ENCODE measurements at places on chromosomes 5 and 9.
A peak's percentile ranks its signal among the peaks of the same experiment; 100 is the strongest.

- no peak for DNase-seq
Measured at GRCh38 chr9:90899287-90899686, 97.7 kb downstream of the SYK start.

- no peak for DNase-seq
Measured at GRCh38 chr5:27568811-27569210, 530.4 kb upstream of the CDH9 start.

DNA sequence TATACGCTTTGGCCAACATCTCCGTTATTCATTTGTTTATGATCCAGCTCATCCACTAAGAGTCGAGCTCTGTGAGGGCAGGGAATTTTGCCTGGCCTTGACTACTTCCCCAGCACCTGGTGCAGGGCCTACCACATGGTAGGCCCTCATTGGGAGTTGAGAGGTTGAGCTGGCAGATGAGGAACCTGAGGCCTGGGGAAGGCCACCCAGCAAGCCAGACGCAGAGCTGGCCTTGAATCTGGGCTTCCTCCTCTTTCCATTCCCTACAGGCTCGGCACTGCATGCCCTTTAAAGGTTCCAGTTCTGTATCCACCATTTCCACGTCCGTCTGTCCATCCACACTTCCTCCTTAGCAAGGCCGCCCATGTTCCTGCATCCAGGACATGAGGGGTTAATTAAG lies 24.2 kb downstream of the KCNMB1 start:
- no peak for DNase-seq

DNA sequence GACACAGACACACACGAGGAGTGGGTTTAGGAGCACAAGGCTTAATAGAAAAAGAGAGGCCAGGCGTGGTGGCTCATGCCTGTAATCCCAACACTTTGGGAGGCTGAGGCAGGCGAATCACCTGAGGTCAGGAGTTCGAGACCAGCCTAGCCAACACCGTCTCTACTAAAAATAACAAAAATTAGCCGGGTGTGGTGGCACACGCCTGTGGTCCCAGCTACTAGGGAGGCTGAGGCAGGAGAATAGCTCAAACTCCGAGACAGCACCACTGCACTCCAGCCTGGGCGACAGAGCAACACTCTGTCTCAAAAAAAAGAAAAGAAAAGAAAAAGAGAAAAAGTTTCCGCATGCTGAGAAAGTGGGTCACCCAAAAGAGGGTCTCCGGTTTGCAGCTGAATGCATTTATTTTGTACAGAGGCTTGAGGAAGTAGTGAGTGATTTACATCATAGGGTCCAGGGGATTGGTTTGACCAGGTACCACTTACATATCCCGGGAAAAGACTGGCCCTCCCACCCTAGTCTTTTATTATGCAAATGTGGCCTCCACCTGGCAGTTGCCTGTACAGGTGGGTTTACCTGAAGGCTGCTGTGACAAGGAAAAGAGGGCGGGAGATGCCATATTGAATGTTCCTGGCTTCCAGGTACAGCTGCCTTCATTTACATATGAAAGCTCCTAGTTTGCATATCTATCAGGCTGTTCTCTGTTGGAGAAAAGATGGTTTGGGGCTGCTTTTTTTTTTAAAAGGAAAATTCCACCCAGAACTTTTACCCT lies 366.2 kb upstream of the GRAMD2B start:
- DNase-seq = no peak

- no peak for DNase-seq
Measured at GRCh38 chr5:180526269-180526668, 32.1 kb downstream of the CNOT6 start.

GRCh38 chr5:164073081-164073480 lies 567.7 kb downstream of the MAT2B start:
- no peak for DNase-seq

- DNase-seq = no peak
Measured at GRCh38 chr5:1729641-1730486, 69.8 kb downstream of the MRPL36 start.

- DNase-seq = no peak
Measured at GRCh38 chr9:693201-694091, 148.1 kb upstream of the DMRT1 start.

GRCh38 chr9:91758491-91758981 lies 191.5 kb downstream of the ROR2 start:
- DNase-seq = no peak

GRCh38 chr5:120684749-120685415 lies 220.8 kb downstream of the PRR16 start:
- no peak for DNase-seq

GRCh38 chr5:10352430-10353240 lies 860 bp upstream of the MARCHF6 start:
- no peak for DNase-seq

GRCh38 chr9:134636149-134636507 lies 5.5 kb upstream of the COL5A1 start:
- no peak for DNase-seq

DNA sequence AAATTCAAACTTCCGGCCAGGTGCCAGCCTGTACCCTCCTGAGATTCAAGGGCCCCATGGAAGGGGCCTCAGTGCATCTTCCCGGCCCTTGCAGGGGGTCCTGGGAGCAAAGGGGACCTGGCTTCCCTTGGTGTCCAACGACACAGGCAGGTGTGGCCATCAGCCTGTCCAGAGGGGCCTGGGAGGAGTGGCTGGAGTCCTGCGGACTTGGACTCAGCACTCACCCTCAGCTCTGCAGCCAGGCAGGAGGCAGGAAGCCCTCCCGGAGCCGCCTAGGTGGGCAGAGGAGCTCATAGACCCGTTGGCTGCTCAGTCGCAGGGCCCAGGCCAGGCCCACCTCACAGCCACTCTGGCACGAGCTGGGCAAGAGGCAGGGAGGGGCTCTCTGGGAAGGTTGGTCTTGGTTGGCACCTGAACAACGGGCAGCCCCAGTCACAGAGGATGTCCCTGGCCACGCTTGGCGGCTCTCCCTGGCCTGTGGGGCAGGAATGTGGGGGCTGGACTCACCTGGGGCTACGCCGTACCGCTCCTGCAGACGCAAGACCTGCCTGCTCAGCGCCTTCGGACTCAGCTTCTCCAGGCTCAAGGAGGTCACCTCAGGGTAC lies 53.8 kb upstream of the NRARP start:
- no peak for DNase-seq

GRCh38 chr5:173477345-173478040 lies 139.0 kb downstream of the BOD1 start:
- no peak for DNase-seq

DNA sequence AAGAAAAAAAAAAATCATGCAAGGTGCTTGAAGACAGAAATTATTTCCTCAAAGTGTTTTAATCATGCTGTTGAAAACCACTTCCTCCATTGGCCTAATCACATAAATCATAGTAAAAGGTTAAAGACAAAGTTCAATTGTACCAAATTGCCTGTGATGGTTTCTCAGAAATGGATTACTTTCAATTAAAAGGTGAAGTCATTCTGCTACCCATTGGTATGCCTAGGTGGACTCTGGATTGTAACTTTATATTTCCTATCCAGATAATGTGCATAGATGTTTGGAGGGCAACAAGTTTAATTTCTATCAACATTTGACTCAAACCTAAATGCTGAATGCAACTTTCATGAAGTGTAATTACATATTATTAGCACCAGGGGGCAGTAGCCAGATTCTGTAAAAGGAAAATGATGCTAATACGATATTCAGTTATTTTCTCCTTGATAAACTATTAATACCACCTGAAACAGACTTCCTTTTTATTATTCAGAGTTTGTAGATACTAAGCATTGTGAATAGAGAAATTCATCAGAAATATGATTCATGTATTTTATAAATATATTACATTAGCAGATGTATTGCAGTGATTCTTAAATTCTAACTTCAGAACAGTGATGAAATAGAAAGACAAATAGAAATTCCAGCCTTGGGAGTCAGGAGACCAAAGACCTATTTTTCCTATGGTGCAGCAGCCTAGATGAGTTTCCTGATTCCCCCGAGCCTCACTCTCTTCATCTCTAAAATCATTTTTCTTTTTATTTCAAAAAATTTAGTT lies 148.2 kb downstream of the CAAP1 start:
- no peak for DNase-seq

GRCh38 chr5:100623719-100624118 lies 88.5 kb downstream of the FAM174A start:
- no peak for DNase-seq

DNA sequence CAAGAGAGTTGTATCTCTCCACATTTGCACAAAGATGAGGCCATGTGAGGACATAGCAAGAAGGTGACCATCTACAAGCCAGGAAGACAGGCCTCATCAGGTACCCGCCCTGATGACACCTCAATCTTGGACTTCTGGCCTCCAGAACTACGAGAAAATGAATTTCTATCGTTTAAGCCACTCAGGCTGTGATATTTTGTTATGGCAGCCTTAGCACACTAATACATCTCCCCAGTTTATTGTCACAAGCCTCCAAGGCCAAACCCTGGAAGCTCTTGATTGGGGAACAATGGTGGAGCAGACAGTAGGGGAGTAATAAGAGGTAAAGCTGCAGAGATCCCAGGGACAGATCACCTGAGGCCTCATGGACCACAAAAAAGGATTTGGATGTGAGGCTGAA lies 7.7 kb upstream of the P4HA2 start:
- DNase-seq = no peak

DNA sequence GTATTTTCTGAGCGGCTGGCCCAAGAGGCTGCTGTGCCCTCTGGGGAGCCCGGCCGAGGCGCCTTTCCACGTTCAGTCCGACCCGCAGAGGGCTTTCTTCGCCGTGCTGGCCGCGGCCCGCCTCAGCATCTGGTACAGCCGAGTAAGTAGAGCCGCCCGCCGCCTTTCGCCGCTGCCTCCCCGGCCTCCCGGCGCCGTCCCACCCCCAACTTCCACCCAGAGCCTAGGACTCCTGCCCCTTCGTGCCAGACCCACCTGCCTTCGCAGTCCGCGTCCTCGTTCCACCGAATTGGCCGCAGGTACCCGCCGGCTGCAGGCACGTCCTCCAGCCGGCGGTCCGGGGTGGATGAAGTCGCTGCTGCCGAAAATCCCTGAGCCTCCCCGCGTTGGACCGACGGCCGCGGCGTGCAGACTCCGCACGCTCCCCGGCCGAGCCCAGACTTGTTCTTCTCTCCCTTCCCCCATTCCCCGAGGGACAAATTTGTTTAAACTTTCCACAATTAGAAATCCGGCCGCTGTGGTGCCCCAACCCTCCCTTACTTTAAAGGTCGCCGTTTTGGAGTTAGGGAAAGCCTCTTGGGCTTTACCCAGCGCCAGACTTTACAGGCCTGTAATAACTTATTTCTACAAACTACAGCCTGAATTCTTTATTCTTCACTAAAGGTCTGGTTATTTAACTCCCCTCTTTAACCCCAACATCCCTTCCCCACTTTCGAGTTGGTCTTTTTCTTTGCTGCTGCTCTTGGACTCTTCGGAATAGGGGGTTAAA lies 589 bp downstream of the RIC1 start:
- peak; percentile 32 for DNase-seq

- DNase-seq = no peak
Measured at GRCh38 chr9:105621001-105621400, 41.3 kb upstream of the TAL2 start.

DNA sequence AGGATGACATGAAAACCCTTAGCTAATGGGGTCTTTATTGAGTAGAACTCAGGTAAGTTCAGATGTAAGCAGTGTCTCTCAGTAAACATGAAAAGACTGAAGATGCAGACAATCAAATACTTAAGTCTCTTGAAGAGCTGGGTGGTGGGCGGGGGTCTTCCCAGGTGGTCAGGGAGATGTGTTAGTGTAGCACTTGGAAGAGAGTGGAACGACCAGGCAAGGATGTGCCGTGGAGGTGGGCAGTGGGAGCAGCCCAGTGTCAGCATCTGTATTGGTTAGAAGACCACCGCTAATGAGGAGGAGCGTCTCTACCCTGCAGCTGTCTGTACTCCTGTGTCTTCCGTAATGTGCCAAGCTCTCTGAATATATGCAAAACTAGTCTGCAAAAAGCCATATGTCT lies 4.4 kb downstream of the S1PR3 start:
- no peak for DNase-seq

DNA sequence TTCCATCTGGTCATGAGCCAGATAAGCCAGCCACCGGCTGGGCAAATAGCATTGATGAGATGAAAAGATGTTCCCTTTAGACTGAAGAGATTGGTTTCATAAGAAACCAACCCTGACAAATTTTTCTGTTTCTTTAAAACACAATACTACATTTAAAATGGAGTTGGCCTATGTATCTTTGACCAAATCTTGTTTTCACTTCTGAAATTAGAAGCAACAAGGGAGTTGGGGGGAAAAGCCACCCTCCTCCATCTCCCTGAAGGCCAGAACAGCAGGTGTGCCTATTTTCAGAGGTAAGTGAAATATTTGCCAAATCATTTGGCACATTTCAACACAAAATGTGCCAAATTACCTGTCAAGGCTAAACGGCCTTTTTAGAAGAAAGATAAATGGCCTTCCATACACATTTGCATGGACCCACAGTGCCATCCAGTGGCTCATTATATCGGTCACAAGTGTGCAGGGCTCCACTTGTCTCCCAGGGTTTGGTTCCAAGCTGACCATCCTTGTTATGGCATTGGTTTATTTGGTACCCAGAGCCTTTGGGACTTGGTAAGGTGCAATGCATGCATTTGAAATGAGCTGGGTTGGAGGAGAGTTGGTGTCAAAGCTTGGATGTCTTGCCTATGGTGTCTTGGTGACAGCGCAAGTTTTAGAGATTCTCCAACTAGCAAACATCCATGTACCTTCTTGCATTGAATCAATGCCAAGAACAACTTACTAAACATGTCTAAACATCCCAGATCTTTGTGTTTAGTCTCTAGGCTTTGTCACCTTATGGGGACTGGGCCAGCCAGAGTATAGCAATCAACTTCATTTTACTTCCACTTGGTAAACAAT lies 372.0 kb upstream of the KIF2A start:
- no peak for DNase-seq

DNA sequence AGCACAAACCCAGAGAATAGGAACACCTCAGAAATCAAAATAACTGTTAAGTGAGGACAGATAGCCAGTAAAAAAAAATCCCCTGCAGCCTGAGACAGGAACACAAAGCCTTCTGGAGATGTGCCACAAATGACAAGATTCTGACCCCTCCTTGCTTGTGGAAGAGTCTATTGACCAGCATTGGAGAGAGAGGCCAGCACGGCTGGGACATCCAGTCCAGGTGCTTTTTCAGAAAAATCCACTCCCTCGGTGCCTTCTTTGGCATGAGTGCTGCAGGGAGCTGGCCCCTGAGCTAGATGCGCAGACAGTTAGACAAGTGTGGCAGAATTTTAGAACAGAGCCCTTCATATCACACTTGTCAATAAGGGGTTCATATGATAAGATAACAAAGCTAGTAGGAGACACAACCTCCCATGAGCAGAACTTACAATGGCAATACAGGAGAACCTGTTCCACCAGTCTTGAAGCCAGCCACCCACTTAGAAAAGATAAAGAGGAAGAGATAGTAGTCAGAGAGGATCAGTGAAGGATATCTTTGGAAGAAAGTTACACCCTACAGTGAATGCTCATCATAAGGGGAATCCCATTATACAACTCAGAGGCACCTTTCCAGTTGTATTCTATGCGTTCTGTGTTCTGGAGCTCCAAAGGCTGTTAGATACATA lies 298.4 kb downstream of the TLE1 start:
- DNase-seq = no peak

- DNase-seq = no peak
Measured at GRCh38 chr5:166346726-166347374, 1944.6 kb upstream of the WWC1 start.
